NCI-H1092 (cell line): ENCODE measurements at places on chromosomes 5 and 9.

DNA sequence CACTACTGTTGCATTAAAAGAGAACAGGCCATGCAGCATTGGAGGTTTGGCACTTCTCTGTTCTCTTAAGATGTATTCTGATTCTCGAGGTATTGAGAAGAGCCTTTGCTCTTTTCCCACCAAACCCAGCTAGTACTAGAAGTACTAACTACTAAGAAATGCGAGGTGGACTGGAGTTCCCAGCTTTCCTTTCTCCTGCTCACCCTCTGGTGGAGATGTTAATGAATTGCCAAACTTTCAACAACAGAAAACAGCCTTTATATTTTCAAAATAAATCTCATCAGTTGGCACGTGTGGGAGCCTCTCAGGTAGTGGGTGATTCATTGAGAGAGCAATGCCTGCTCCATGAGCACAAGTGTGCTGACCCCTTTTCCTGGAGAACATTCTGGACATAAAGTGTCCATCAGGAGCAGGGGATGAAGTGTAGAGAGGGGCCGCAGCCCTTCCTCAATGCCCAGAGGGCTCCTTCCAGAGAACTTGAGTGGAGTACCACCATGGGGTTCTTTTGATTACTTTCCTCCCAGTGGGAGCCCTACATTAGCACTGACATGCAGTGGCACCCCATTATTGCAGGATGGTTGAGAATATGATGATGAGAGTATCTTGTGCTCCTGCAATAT lies 45.7 kb downstream of the TMEM174 start:
- DNase-seq, result no peak

GRCh38 chr5:171714851-171715250 lies 70.8 kb upstream of the SMIM23 start:
- DNase-seq, result no peak

DNA sequence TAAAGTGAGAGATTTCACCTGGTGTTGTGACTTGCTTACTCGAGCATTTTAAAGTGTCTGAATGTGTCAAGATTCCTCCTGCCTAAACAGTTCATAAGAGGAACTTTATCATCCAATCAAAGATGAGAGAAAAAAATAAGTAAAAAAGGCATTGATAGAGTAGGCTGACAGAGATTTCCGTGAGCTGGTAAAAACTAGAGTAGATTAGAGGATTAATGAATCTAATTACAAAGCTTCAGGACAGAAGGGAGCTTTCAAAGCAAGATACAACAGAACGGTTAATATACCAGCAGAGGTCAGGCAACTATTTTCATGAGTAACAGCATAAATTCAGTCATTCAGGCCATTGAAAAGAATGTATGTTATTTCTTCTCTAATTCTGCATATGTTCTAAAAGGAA lies 91.5 kb downstream of the ADAMTS6 start:
- no peak for DNase-seq

DNA sequence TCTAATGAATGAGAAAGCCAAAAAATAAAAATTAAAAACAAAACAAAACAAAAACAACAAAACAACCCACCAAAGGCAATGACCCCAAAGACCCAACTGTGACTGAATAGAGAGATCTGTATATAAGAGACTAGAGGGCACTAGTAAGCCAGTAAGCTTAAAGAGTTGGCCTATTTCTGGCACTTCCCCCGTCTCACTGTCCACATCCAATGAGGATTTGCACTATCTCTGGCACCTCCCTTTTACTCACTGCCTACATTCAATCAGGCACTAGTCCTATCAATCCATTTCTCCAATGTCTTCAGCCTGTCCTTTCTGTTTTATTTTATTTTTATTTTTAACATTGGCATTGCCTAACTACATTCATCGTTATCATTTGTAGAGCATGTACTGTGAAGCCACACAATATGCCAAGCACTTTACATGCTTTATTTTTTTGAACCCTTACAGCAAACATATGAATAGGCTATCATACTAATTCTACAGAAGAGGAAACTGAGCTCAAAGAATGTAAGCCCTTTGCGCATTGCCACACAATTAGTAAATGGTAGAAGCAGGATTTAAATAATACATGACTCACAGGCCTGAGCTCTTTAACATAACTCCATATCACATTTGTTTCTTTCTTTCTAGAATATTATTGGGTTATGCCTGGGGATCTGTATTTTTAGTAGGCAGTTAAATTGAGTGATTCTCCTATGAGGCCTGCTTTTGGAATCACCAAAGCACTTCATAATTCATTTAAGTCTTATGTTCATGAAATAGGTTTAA lies 70.0 kb downstream of the C6 start:
- DNase-seq, result no peak

- no peak for DNase-seq
Observed at GRCh38 chr9:135905380-135906258, 1.7 kb downstream of the CAMSAP1 start.

GRCh38 chr9:16184964-16185646 lies 632.3 kb downstream of the CCDC171 start:
- DNase-seq, result no peak

- DNase-seq, result no peak
Observed at GRCh38 chr5:173984218-173984617, 4.8 kb upstream of the C5orf47 start.

GRCh38 chr5:25419684-25420083 lies 774.9 kb upstream of the CDH10 start:
- DNase-seq, result no peak

GRCh38 chr9:9938432-9938831 lies 674.4 kb downstream of the PTPRD start:
- DNase-seq, result no peak

- no peak for DNase-seq
Observed at GRCh38 chr9:110320651-110321445, 16.8 kb downstream of the TXNDC8 start.

GRCh38 chr5:101720033-101720432 lies 576.1 kb downstream of the SLCO4C1 start:
- no peak for DNase-seq

- no peak for DNase-seq
Observed at GRCh38 chr5:143073766-143074165, 303.6 kb downstream of the ARHGAP26 start.
